Progenitor cell of endocrine pancreas (in vitro differentiated cells): ENCODE measurements at places on chromosomes 6 and 20.

DNA sequence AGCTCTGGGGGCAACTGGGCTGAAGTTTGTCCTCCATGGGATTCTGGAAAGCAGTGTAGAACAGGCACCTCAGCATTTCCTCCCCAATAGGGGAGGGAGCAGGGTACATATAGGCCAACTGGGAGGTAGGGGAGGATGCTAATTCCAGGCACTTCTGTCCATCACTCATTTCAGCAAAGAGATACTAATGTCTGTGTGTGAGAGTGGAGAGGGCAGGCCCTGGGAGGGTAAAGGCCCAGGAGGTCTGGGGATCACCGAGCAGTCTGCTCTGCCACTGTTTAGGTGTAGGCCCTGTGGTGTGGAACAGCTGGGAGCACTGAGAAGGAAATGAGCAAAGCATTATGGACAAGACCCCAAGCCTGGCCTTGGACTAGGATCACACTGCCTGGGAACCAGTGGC, 158.7 kb downstream of the SLC24A3 start:
- no peak for DNase-seq

DNA sequence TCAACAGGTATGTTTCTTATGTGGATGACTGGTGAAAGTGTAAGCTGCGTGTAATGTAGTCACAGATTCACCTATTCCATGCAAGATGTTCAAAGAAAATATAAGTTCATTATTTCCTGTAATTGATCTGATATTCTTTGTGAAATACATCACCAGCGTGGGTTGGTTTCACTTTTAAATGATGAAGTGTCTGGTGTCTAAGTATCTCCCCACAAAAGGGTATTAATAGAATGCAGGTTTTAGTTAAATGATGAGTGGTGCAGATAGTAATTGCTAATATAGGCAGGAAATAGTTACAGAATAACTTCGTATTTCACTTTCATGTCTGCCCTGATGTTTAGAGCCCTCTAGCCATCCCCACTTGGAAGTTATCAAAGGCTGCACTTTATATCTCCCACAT, 22.2 kb downstream of the PGBD1 start:
- DNase-seq: no peak

DNA sequence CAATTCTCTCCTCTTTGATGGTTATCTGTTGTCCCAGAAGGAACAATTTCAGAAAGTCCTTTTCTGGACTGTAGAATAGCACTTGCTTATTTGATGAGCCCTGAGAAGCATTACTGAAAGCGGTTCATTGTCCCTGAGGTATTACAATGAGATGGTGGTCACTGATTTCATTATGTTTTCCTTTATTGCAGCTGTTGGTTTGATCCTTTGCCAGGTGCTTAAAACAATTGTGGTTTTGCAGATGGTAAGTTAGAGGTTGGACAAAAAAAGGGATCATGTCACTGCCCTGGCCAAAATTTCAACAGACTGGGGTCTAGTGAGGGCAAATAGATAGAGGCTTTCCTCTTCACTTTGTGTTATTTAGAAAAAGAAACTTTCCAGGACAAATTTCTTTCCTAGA, 61.9 kb downstream of the ESR1 start:
- no peak for DNase-seq

DNA sequence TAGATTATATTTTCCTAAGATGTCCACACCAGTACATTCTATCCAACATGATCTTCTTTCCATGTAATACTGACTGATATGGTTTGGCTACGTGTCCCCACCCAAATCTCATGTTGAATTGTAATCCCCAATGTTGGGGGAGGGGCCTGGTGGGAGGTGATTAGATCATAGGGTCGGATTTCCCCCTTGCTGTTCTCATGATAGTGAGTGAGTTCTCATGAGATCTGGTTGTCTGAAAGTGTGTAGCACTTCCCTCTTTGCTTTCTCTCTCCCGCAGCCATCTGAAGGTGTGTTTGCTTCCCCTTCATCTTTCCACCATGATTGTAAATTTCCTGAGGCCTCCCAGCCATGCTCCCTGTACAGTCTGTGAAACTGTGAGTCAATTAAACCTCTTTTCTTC, 12.2 kb upstream of the HBS1L start:
- no peak for DNase-seq

DNA sequence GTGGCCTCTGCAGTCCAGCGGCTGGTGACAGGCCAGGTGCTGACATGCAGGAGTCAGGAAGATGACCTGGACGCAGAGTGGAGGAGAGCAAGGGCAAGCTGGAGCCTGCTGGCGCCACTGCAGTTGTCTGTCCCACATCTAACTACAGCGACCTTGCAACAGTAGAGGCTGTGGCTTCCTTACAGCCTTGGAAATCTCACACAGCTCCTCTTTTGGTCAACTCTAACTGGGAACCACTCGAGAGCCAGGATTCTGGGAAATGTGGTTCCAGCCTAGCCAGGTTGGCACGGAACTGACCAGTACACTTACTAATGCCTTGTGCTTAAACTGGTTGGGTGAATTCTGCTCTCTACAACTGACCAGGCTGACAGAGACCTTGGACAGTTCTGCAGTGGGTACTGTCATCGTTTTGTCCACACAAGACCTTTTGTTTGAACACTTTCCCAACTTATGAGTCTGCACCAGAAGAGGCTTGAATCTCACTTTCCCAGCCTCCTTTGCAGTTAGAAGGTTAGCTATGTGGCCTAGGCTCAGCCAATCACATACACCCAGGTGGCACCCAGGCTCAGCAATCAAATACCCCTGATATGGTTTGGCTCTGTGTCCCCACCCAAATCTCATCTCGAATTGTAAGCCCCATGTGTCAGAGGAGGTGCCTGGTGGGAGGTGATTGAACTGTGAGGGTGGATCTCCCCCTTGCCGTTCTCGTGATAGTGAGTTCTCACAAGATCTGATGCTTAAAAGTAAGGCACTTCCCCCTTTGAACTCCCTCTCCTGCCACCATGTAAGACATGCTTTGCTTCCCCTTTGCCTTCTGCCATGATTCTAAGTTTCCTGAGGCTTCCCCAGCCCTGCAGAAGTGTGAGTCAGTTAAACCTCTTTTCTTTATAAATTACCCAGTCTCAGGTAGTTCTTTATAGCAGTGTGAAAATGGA, 153.5 kb downstream of the ZMYND8 start:
- no peak for DNase-seq
